ENCODE measurements at places on chromosomes 12 and 14. TPM values are rescaled to one million over a fixed set of nuclear protein-coding genes. Genes with fewer than 3 reads are reported as not detected.

DNA sequence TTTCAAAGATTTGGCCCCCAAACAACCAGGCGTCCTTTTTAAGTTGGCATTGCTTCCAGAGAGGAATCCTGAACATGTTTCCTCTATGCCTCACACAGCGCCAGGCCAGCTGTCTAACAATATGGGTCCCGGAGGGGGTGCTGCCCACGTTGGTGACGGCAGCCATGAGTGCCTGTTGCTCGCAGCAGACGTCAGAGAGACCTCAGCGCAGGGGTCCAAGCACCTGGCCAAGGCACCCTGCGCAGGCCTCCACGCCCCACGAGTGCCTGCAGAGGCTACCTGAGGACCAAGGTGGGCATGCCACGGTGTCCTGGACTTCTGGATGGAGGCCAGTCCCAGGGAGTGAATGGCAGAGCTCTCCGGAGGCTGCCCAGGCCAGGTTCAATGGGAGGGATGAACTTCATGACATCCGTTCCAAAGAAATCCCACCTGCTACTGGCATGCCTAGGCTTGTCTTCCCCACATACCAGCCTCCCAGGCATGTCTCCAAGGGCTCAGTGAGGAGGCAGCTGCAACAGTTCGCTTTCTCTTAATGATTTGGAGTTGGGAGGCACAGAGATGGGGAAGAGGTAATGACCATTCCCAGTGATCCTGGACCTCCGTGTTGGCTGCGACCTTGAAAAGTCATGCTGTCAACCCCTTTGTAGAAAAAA, 11.6 kb upstream of the FOXN3 start:
- no peak for DNase-seq

DNA sequence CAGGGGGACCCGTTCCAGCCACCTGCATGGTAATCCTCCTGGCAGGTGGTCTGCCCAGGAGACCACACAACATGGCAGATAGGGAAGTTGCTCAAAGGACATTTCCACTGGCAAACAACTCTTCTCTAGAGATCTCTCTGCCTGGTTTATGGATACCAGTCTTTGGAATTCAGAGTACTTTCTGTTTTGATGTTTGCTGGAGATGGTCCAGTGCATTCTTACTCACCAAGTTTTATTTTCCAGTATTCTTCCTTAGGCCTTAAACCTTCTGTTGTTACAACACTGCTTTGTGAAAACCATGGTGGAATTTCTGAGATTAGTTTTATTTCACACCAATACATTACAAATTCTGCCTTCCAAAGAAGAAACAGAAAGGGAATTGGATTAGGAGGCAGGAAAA, 428.3 kb downstream of the FUT8 start:
- no peak for DNase-seq

DNA sequence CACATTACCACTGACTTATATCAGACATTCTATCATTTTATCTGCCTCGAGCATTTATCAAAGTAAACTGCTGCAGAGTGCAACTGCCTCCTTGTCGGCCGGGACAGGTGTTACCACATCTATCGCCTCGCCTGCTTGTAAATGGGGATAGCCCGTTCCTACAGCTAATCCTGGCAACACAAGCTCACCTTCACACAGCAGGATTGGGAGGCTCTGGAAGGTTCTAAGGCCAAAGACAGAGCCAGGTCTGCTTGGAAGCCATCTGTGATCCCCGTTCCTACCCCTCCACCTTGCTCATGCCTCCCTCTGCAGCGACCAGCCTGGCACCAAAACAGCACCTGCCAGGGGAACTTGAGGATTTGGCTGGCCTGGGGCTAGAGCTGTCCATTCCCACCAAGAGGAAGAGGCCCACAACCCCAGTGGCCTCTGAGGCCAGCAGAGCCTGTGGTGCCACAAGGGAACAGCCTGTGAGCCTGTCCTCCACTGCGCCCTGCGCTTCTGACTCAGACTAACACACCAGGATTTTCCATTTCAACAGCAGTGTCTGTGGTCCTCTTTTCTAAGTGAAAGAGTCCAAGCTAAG, 114.8 kb upstream of the DIO3 start:
- DNase-seq, result no peak

GRCh38 chr12:116922194-116922897, 11.6 kb downstream of the FBXW8 start:
- no peak for DNase-seq

Gene RHOJ
- total RNA-seq, result not detected

Gene DCAF5
- total RNA-seq, result 53.5 TPM

Gene HOTAIR
- not detected for total RNA-seq

DNA sequence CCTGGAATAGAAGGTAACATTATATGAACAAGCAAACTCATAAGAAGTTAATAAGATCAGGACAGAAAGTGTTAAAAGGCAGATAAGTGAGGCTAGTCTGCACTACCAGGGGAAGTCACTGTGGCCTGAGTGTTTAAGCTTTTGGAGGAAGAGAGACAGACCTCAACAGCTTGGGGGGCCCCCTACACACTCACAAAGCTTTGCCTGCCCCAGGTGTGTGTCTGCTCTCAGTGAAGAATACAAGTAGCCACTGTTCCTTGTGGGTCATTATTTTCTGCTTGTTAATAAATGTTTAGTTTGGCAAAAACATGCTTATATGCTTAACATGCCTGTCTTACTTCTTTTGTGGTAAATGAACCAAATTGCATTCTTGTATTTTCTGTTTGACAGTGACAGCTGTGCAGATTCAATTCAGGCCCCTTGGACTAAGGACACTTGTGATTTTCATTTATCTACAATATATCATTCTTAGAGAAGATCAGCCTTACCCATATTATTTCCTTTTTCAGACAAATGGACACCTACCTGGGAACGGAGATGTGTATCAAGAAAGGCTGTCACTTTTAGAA, 50.7 kb upstream of the C12orf71 start:
- no peak for DNase-seq

Gene CPSF2
- total RNA-seq, result 72.1 TPM

GRCh38 chr14:61524211-61524806, 171.0 kb upstream of the HIF1A start:
- no peak for DNase-seq

DNA sequence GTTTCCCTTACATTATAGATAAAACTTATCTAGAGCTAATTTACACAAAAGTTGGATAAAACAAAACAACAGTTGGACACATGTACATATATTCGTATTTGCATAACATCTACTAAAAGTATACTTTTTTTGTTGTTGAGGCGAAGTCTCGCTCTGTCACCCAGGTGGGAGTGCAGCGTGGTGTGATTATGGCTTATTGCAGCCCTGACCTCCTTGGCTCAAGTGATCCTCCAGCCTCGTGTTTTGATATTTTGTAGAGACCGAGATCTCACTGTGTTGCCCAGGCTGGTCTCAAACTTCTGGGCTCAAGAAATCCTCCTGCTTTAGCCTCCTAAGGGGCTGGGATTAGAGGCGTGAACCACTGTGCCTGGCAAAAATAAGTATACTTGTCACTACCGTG, 9.4 kb downstream of the SYNE2 start:
- DNase-seq, result no peak

DNA sequence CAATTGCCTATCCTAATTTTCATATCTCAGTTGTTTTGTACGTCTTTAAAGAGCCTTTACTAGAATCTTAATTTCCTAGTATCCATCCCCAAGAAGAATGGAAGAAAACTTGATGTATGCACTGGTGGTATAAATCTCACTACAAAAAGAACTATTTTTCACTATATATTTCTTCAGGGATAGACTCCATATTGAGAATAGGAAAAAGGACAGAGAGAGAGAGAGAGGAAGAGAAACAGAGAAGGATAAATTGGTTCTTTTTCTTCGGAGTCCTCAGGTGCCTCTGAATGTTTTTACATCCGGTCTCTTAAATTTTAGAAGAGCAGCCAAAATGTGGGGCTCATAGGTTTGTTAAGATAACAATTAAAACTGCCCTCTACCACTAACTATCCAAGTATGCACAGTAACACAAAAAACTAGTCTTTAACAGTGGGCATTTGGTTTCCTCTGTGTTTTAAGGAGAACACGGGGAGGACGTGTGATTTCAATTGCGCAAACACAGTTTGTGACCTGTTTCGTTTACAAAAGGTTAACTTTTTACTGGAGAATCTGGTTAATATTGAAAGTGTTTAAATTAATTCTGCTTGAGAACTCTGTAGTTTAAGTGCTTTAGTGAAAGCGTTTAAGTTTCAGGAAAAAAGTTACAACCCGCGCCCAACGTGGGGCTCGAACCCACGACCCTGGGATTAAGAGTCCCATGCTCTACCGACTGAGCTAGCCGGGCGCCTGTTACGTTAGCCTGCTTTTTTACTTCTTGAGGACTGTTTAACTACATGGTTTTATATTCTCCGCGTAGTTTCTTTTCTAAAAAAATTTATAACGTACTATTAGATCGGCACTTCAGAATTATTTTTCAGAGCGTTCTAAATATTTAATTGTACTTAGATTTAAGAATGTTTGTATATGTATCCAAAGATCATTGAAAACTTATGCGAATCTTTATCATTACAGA, 5.1 kb upstream of the PSMA3 start:
- peak; percentile 85 for DNase-seq

Gene SLC6A13
- 3.3 TPM for total RNA-seq

- no peak for DNase-seq
Measured at GRCh38 chr14:64614805-64615391, 65.1 kb downstream of the PPP1R36 start.

DNA sequence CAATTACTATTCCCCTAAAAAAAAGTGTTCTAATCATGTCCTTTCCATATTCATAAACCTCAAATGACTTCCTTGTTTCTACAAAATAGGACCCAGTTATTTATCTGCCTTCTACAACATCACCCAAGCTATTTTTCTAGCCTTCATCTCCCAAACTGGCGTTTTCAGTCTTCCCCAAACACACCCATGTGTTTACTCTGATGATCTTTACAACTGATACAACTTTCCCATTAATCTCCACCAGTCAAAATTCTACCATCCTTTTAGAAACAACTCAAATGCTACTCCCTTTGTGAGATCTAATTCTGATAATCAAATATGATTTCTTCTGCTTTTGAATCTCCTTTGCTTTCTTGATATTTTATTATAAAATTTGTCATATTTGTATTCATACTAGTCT, 114.5 kb downstream of the DUSP6 start:
- DNase-seq, result no peak

DNA sequence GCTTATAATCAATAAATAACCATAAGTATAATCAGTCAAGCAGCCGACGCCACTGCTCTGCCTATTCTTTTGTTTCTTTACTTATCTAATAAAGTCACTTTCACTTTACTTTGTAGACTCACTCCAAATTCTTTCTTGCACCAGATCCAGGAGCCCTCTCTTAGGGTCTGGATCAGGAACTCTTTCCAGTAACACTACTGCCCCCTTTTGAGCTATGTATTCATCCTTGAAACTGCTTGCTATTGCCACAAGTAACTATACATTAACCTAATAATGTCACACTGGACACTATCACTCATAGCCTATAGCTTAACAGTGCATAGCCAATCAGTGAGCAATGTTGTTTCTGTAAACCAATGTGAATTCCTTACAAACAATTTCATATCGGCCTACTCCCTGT, 2.8 kb upstream of the NID2 start:
- DNase-seq, result no peak

GRCh38 chr12:131914179-131914702, 14.8 kb upstream of the PUS1 start:
- no peak for DNase-seq

GRCh38 chr12:127150028-127150427, 1116.9 kb upstream of the TMEM132C start:
- DNase-seq, result no peak

Gene EML1
- 2.4 TPM for total RNA-seq

GRCh38 chr14:21974741-21975140, 301.1 kb upstream of the OR4E1 start:
- no peak for DNase-seq

GRCh38 chr12:131507094-131507493, 203.8 kb upstream of the SFSWAP start:
- DNase-seq, result no peak

DNA sequence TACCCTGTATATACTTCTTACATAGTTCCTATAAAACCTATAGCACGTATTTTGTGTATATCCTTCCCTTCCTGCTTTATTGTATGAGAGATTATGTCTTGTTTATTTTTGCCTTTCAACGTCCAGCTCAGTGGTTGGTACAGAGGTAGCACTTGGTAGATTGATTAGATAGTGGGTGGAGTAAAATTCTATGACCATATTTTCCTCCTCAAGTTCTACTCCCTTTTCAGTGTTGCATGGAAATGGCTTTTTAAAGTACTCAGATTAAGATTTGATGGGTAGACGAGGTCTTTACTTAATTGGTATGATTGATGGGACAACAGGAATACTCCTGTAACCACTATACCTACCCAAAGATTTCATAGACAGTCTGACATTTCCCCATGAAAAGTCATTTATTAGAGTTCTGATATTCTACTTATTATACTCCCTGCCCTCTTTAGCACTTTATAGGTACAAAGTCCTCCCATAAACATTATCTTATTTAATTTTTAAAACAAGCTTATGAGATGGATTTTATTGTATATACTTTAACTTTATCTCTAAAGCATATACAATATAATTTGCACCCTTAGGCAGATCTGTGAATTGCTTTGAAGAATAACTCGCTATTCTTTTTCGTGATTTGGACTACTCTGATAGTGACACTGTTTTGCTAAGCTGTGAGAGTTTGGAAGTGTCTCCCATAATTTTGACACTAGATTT, 348.0 kb downstream of the RAD51B start:
- DNase-seq, result no peak

GRCh38 chr12:120013659-120014380, 24.8 kb downstream of the BICDL1 start:
- DNase-seq, result peak; percentile 67

DNA sequence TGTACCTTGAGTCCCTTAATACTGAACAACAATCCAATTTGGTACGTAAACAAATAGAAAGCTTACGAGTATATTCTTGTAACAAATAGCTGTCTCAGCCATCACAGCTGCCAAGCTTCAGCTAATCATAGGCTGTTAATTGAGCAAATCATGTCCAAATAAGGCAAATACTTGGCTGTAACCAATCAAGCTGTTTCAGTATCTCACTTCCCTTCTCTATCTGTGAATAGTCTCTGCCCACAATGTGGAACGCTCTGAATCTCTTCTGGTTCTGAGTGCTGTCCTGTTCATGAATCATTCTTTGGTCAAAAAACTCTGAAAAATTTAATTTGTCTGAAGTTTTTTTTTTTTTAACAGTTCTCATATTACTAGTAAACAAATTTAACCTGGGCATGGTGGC, 5.8 kb upstream of the NEMF start:
- DNase-seq, result peak; percentile 37

Gene ITGA7
- 8.9 TPM for total RNA-seq

Gene GZMH
- 74.2 TPM for total RNA-seq

GRCh38 chr14:73997944-73998447, 21.1 kb downstream of the ENTPD5 start:
- no peak for DNase-seq

DNA sequence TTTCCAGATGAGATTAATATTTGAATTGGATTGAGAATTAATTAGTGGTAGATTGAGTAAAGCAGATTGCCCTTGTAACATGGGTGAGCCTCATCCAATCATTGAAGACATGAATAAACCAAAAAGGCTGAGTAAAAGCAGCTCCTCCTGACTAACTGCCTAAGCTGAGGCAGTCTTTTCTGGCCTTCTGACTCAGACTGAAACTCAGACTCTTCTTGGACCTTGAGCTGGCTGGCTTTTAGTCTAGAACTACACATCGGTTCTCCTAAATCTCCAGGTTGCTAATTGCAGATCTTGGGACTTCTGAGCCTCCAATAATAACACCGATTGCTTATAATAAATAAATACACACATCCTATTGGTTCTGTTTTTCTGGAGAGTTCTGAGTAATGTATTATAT, 24.0 kb downstream of the FKBP11 start:
- DNase-seq, result peak; percentile 45
